Activated naive CD4-positive, alpha-beta T cell treated with anti-CD3 and anti-CD28 coated beads, Interleukin-2, amount 50 U/mL, for 16 hours (primary cell): ENCODE measurements at places on chromosomes 3 and 15.
A peak's percentile ranks its signal among the peaks of the same experiment; 100 is the strongest.

GRCh38 chr15:94075349-94075748 lies 156.0 kb upstream of the MCTP2 start:
- DNase-seq = no peak

- no peak for DNase-seq
These were observed 37.7 kb downstream of the PDIA5 start for GRCh38 chr3:123104550-123104949.

- no peak for DNase-seq
These were observed 8.1 kb upstream of the MASP1 start for GRCh38 chr3:187299611-187300010.

DNA sequence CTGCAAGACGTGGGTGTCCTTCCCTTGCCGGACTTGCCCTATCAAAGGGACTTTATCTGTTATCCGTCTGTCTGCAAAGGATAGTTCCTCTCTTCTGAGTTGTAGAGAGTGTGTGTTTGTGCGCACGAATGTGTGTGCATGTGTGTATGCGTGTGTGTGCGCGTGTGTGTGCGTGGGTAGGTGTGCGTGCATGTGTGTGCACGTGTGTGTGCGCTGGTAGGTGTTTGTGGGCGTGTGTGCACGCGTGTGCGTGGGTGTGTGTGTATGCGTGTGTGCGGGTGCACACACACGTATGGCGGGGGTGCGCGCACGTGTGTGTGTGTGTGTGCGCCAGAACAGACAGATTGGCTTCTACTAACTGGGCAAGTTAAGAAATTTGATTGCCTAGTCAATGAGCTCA lies 4.1 kb upstream of the BMF start:
- no peak for DNase-seq

DNA sequence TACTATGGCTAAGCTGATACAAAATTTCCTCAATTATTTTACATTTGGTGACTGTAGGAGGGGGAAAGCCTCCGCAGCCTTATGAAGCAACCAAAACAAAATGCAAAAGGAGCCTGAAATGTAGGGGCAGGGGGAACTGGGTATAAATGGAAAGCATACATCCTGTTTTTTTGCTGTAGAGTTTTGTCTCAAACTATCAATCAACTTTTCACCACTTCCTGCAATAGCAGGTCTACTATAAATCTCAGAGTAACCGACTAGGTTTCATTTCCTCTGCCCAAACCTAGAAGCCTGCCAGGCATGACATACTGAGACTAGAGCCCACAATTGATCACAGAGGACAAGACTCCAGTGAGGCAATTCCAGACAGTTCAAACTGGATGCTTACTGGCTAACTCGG lies 91.3 kb downstream of the SHQ1 start:
- DNase-seq = no peak

GRCh38 chr15:38267421-38268022 lies 14.9 kb downstream of the SPRED1 start:
- no peak for DNase-seq

DNA sequence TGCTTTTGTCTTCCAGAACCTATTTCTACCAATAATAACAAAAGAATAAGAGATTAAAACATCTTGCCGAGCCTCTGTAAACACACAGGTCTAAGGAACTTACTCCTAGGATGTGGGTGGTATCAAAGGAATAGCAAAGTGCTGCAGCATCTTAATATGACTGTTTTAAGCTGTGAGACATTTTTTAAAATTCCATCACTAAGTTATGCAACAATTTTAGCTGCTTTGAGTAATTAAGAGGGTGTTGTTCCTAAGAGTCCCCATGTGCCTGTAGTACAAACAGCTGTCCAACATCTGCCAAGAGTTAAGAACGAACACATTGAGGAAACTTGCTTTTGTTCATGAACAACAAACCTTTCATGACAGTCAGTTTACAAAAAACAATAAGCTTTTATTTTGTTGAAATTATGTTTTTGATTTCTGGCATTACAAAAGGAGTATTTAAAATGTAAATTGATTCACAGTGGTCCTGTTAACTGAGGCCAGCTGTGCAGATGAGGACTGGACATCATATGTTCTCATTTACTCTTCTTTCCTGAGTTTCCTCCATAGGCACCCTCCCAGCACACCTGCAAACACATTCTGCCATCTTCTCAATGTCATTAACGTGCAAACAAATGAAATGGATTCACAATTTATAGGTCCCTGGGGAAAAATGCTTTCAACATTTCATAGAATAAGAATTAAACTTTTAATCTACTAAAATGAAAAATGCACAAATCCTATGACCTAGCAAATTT lies 337.3 kb upstream of the ARHGEF26 start:
- no peak for DNase-seq

- DNase-seq = no peak
These were observed 310.4 kb downstream of the PLCL2 start for GRCh38 chr3:17195192-17195611.

- no peak for DNase-seq
These were observed 206.7 kb upstream of the LINGO1 start for GRCh38 chr15:77839456-77839855.

- DNase-seq = peak; percentile 63
These were observed 5.9 kb upstream of the CALML4 start for GRCh38 chr15:68210821-68211655.

DNA sequence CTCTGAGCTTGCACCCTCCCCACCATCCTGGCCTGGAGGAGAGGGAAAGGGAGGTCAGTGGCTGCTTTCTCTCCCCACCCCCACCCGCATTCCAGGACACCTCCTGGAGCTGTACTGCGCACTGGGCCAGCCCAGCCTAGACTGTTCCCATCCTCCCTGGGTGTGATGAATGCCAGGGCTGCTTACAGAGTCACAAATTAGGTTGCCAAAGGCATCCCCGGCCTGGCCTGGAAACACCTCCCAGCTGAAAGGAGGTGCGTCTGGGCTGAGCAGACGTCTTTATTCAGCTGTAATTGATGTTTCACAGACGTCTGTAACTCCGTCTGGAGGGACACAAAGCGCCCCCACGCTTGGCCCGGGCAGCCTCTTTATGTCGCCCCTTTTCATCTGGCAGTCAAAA lies 47.6 kb downstream of the RHCG start:
- DNase-seq = no peak

DNA sequence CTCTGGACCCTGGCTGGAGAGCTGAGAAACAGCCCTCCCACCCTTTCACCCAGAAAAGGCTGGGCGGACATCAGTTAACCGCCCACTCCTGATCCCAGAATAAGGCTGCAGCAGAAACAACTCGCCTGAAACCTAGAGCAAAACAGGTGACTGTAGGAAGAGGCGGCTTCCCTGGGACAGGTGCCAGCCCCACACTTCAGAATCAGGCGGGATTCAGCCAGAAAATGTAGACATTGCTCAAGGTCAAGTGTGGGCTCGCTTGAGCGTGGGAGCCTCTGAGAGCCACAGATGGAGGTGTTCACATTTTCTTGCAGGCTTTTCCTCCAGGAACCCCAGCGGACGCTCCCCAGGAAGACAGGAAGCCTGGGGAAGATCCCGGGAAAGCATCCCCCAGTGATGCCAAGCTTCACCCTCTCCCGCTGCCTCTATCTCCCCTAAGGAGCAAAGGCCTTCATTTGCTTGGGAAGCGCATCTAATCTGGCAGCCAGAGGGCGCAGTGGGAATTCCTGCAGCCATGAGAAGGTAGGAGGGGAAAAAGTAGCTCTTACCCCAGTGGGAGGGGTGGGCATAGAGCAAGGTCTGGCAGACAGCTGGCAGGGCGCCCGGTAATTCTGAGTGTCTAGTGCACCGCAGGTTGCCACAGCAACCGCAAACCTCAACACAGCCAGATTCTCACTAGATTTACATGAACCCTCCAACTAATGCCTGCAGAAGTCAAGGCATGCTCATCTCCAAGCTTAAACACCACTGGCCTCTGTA lies 77.7 kb downstream of the OCA2 start:
- DNase-seq = no peak

DNA sequence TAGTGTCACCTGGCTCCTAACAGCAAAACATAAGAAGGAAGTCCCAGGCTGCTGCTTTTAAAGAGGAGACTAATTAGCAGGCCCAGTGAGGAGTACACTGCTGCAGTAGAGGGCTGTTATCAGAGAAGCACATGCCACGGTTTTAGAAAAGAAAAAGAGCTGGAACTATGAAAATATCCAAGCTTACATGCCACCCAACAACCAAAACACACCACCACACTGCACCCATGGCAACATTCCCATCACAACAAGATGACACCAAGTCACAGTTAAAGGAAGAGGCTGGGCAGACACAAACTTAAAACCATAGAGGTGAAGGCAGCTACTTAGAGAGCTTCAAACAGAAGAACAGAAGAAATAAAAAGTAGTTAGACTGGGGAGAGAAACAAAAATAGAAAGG lies 37.0 kb downstream of the NPTN start:
- DNase-seq = no peak

- DNase-seq = no peak
These were observed 6.7 kb downstream of the KBTBD13 start for GRCh38 chr15:65083262-65083701.

- DNase-seq = no peak
These were observed 12.1 kb upstream of the MGA start for GRCh38 chr15:41648097-41648496.

DNA sequence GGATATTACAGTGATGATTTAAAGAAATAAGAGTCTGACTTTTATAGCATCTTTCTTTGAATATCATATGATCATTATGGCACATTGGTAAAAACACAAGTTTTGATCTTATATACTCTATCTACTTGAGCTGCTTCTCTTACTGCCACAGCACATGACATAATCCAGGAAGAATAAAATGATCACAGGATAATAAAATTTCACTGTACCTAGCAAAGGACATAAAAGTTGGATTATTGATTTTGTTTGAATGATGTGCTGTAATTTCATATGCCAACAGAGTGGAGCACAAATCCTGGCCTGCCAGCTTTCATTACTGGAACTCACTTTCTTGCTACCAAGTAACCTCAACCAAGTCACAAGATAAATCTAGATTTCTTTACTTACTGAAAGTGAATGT lies 162.1 kb upstream of the NANOGP8 start:
- DNase-seq = no peak

GRCh38 chr3:111895071-111895470 lies 36.0 kb downstream of the PHLDB2 start:
- DNase-seq = no peak

DNA sequence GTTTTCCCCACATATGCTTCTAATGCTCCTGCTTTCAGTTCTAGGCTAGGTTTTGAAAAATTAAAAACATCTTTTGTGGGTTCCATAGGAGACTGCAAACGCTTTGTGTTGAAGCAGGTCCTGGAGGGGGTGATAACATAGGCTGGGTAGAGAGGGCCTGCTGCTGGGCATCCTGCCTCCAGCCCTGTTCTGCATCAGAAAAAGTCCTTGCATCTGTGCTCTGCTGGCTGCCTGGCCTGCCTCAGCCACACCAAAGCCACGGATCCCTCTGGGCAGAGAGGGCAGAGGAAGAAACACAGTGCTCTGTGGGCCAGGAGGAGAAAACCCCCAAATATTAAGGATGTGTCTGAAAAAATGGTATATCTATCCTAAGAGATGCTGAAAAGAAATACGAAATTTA lies 3.9 kb upstream of the ARPP21 start:
- no peak for DNase-seq

GRCh38 chr3:68893600-68894239 lies 38.6 kb downstream of the TAFA4 start:
- DNase-seq = no peak
